ENCODE measurements at places on chromosomes 4 and X.

- DNase-seq, result no peak
Observed at GRCh38 chrX:13605611-13606010, 36.2 kb downstream of the EGFL6 start.

DNA sequence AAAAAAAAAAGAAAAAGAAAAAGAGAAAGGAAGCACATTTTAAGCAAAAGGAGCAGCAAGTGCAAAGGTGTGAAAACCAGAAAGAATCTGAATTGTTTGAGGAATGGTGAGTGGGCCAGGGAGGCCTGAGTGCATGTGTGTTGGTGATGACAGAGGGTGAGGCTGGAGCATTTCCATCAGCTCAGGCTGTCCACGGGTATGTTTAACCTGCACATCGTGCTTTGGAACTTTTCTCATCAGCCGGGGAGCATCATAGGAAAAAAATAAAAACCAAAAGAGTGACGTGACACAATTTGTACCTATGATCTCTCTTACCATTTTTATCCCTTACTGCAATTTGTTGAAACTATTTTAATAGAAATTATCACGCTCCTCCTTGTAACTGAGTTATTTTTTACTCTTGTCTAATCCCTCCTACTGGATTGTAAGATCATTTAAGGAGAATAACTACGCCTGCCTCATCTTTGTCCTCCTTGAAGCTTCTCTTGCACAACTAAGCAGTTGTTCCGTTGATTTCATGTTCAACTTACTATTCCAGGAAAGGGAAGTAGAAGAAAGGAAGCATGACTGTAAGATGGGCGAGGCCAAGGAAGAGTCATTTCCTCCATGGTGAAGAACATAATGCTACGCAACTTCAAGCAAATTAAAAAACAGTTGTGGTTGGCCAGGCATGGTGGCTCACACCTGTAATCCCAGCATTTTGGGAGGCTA, 7.0 kb downstream of the PALLD start:
- DNase-seq, result no peak

- DNase-seq, result no peak
Observed at GRCh38 chrX:55028611-55029010, 2.2 kb downstream of the ALAS2 start.

- no peak for DNase-seq
Observed at GRCh38 chrX:124348885-124349453, 2.6 kb downstream of the SH2D1A start.

GRCh38 chrX:47248576-47248975, 15.8 kb downstream of the USP11 start:
- DNase-seq, result no peak

DNA sequence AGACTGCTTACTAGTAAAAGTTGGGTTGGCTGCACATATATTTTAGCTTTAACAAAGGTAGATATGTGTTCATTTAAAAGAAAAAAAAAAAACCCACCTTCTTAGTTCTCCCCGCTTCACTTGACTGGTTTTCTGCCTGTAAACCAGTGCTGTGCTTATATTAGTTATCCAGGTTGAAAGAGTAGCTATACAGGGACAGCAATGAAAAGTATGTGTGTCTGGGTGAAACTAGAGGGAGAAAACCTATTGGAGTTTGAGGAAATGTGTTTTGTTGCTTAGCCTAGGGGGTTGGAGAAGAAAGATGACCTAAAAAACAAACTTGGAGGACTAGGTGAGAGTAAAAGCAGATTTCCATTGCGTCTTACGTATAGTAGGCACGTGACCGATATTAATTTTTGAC, 4.5 kb downstream of the JADE1 start:
- no peak for DNase-seq

- DNase-seq, result no peak
Observed at GRCh38 chrX:93741811-93742210, 67.8 kb downstream of the FAM133A start.

DNA sequence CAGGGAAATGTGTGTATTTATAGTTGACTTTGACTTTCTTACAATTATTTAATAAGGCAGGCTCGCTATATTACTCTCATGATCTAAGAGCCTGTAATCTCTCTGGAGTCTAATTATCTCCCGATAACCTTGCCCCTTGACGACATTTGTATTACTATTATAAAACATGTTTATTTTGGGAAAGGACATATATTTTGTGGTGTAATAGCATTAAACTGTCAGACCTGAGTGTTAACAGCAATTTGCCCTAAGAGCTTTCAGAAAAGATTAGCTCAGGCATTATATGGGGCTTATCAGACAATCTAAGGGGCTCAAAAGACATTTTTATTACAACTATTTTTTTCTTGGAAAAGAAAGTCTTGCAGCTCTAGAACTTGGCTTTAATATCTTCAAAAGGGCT, 427.9 kb upstream of the SLIT2 start:
- DNase-seq, result no peak

GRCh38 chr4:152331042-152331441, 204.8 kb downstream of the FBXW7 start:
- DNase-seq, result no peak

DNA sequence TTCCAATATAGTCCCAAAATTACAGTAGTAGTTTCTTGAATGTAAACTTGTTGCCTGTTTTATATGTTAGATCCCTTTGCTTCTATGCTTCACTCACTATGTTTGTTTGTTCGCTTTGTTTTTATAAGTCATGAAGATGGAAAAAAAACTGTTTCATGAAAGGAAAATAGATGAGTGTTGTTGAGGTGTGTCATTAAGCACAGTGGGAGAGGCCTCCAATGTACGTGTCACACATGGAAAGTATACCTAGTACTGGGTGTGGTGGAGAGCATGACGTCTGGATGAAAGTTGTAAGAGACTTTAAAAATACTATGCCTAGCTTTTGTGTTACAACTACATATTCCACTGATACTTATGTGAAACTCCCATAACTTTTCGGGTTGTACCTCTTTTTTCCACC, 28.4 kb downstream of the PLS3 start:
- DNase-seq, result no peak

DNA sequence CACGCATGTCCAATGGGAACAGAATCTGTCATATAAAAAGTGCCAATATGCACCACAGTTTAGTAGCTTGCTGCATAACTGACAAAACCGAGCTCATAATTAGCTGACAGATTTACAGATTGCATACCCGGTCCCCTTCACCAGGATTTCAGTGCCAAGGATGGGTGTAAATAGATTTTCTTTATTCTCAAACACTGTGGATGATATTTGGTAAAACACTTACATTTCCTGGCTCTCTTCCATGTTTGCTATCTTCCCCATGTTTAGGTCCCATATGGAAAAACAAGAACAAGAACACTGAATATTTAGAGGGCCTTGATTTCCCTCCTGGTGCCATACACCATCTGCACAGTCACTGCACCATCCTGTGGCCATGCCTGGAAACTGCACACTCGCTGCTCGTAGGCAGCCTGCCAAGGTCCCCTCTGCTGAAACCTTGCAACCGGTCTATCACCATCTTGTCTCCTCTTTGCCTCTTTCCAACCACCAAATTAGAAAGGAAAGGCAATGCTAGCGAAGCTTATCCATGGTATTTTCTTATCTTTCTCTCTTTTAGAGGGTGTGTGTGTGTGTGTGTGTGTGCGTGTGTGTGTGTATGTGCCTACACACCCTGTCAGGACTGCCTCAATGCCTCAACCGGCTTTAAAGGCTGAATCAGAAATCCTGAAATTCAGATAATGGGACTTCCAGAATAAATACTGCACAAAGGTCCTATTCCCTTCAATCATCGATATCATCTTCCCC, 124.2 kb upstream of the MBNL3 start:
- DNase-seq, result no peak

DNA sequence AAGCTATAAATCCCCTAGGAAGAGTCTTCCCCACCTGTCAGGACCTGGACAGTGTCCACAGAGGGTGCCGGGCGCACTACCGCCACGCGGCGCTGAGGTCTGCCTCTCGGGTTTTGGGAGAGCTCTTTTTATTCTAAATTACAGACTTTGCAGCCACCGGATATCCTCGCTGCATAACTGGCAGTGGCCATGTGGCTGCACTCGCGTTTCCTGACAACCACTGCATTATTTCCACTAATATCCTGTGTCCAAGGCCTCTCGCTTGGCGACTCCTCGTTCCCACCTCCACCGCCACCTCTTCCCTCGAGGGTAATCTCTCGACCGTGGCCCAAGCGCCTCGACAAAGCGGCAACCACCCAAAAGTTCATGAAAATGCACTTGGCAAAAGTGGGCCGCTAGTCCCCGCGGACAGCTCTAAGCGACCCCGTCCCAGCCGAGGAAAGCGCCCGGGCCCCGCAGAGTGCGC, 512 bp upstream of the TMEM131L start:
- DNase-seq, result no peak

DNA sequence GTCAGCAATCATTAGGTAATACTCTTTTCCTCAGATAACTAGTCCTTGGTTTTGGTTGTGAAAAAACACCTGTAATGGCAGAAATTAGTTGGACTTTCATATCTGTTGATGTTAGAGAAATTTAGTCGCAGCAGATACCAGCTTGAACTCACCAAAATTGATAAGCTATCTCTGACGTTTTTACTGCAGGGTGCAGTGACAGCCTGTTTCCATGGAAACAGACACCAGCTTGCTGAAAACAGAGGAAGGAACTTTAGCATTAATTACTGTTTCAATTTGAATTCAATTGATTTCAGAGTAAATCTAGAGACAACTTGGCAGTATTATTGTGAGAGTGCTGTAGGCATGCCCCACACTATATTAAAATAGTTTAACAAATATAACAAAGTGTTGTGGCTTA, 246.5 kb downstream of the PPP1R2C start:
- no peak for DNase-seq

- DNase-seq, result no peak
Observed at GRCh38 chrX:154014429-154015380, 5.0 kb downstream of the IRAK1 start.

DNA sequence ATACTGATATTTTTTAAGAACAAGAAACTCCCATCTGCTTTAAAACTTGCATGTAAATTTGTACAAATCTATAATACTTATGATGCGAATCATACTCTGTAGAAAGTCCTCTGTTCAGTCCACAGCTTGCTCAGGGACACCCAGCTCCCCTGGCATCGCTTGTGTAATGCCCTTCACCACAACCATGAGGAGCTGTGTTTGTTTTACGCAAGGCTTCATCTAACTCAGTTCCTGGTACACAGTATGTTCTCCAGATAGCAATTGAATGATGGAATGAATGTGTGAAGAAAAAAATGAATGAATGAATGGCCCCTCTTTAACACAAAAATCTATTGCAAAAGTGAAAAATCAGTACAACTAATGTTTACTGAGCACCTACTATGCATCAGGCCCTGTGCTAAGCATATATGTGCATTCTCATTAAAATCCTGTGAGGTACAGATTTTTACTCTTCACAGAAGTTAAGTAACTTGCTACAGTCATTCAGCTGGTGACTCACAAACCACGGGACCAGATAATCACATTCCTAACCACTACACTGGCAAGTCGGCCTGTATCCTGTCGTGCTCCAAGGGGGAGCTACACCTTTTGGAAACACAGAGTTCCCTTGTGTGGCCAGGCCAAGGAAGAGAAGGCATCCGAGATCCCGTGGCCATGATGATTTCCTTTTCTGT, 58.7 kb upstream of the KDR start:
- DNase-seq, result no peak

GRCh38 chr4:144574000-144574399, 72.0 kb upstream of the HHIP start:
- no peak for DNase-seq

DNA sequence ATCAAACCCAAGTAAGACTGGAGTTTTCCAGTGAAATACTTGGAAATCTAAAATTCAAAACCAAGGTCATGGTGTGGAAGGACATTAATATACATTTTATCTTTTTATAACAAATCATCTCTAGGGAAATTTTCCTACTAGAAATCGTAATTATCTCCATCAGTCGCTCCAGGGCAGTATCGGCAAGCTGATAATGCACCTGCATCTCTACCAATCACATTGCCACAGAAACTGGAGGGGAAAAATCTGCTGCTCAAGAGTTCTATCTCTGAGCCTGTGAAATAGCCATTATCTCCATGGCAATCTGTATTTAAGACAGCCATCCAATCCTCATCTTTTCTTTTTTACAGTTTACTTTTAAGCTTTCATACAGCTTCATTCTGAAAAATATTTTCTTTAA, 538.3 kb upstream of the GALNT7 start:
- DNase-seq, result no peak

- no peak for DNase-seq
Observed at GRCh38 chrX:105477351-105477750, 256.9 kb upstream of the TEX13A start.

DNA sequence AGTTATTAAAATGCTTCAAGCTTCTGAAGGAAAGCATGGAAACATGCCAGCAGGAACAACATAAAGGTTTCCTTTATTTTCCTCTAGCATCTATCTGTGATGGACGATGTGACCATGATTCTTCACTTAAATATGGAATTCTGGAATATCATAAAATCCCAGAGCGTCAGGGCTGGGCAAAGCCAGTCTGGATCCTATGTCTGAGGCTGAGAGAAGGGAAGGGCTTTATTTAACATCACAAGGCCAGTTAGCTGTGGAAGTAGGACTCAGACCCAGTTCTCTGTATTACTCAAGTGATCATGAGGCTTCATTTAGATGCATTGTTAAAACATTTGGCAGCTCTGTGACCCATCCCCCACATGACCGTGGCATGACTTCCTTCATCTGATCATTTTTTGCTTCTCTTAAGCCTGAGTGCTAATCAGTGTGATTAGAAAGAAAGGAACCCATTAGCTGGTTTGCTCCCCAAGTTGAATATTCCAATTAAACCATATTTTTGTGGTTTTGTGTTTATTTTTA, 40.9 kb upstream of the EOLA2 start:
- DNase-seq, result no peak

DNA sequence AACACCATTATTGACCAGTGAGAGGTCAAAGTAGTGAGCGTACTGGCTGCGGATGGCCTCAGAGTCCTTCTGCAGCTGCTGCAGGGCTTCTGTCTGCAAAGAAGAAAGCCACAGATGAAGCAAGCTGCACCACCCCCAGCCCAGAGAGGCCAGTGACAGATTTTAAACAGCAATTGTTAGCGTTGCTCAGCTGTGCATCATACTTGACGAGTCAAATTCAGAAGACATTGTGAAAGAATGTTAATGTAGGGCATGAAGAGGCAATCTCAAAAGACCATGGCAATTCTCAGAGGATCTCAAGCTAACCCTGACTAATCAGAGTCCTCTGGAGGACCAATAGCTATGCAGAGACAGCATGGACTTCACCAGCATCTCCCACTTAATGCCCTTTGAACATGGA, 16.6 kb downstream of the DKC1 start:
- no peak for DNase-seq

DNA sequence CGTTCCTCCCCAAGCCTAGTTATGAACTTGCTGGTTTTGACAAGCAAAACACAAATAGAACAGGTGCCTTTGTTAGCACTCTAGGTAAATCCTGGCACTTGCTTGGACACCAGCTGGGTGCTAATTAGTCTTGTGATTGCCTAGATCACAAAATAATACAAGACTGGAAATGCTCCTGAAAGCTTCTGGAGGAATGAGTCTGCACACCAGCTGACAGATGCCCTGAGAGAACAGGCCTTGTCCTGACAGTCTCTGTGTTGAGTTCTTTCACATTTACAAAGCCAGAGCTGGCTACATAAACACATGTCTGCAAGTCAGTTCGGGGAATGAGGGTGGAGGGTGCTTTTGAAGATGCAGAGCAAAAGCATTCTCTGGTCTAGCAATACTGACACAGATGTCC, 93.8 kb downstream of the ELOVL6 start:
- DNase-seq, result no peak
